ENCODE measurements at places on chromosomes 11 and 22.

DNA sequence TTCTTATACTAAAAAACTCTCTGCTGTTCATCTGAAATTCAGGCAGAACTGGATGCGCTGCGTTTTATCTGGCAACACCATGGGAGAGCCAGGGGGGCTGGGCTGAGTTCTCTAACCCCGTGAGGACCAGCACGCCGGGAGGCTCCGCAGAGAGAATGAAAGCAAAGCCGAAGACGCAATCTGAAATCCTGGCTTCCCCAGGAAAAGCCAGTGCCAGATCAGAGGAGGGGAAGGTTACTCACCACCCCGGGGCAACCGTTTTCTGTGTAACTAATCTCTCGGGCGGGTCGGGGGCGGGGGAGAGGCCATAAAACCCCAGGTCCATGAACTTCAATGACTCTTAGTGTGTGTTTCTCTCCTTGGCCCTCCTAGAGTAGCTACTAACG is 99.4 kb downstream of the SHANK2 start:
- DNase-seq, result peak; percentile 60

- DNase-seq, result no peak
These were observed 2.9 kb downstream of the ATG2A start for GRCh38 chr11:64914123-64914522.

GRCh38 chr11:134978388-134979088 is 566.5 kb upstream of the B3GAT1 start:
- no peak for DNase-seq

GRCh38 chr11:20102397-20102796 is 57.9 kb downstream of the DBX1 start:
- DNase-seq, result no peak

DNA sequence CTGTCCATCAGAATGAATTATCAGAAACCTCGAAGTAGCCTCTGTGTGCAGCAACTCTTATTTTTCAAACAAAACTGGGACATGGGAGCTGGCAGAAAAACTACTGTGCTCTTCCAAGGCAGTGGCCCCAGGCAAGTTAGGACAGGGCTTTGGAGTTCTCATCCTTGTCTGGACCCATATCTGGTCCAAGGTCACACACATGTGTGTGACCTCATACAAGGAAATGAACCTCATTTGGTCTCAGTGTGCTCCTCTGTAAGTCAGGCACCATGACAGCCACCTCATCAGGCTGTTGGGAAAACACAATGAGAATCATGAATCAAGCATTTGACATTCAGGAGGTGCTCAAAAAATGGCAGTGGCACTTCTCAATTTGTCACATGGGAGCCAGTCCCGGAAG is 25.8 kb downstream of the LARGE1 start:
- DNase-seq, result peak; percentile 17

DNA sequence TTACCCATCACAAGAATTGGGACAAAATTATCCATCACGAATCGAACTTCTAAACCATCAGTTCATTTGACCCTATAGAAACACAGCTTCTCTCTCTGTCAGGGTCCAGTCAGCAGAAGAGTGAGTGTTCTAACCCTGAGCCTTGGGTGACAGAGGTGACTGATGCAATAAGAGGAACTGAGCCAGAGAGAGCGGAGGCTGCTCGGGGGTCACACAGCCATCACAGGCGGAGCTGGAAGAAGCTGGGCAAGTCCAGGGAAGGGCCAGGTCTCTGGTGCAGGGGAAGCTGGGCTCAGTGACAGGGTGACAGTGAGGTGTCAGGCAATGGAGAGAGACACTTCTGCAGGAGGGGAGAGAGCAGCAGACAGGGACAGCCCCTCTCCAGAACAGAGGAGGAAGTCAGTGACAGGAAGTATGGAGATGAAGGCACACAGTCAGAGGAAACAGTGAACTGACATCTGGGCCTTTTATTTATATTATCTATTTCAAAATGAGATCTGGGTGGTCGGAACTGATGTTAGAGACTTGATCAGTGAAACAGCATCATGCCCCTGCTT is 184.0 kb upstream of the TBCEL start:
- no peak for DNase-seq

- peak; percentile 82 for DNase-seq
These were observed 3.6 kb downstream of the FIBP start for GRCh38 chr11:65884716-65885092.
